ENCODE measurements at places on chromosomes 7 and 10.
A peak's percentile ranks its signal among the peaks of the same experiment; 100 is the strongest.

DNA sequence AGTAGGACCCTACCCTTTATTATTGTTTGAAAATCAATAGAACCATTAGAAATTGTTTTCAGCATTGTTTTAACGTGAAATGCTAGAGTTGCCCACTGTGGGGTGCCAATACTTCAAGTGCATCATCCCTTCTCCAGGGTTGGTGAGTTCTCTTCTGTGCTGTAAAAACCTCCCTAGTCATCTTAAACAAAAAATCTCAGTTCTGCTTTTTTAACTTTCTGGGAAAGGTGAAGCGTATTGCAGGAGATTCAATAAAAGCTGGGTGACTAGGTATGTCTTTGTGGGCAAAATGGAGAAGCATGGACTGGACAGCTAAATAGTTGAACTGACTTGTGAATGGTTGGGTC is 699.1 kb downstream of the SUGCT start:
- no peak for DNase-seq

GRCh38 chr7:97015756-97016380 is 8.8 kb downstream of the DLX5 start:
- no peak for DNase-seq

DNA sequence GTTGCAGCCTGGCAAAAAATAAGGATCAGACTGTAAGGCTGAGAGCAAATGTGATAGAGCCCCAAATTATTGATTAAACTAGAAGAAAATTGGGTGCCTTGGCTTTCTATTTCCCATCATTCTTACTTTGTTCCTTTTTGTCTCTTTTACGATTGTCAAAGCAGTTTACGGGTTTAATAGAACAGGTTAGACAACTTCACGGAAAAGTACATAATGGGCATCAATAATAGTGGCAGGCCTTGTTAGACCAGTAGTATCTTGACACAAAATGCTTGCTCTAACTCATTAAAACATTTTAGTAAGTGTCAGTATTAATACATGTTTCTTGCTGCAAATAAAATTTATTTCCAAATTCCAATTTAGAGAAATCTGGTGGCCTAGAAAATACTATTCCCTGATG is 14.5 kb upstream of the GGCT start:
- no peak for DNase-seq

GRCh38 chr7:80482950-80483349 is 28.9 kb downstream of the GNAT3 start:
- no peak for DNase-seq

- peak; percentile 14 for DNase-seq
Measured at GRCh38 chr10:91247360-91248111, 27.1 kb downstream of the PCGF5 start.

- peak; percentile 57 for DNase-seq
Measured at GRCh38 chr10:22320591-22321155, at the start of gene BMI1. TSS of gene BMI1 (plus strand) at chr10:22321099. CDS start at chr10:22326450, 5,351 bp downstream.

- no peak for DNase-seq
Measured at GRCh38 chr10:11238893-11239292, 221.2 kb downstream of the CELF2 start.

- DNase-seq, result no peak
Measured at GRCh38 chr10:43002596-43002995, 74.3 kb upstream of the RET start.

DNA sequence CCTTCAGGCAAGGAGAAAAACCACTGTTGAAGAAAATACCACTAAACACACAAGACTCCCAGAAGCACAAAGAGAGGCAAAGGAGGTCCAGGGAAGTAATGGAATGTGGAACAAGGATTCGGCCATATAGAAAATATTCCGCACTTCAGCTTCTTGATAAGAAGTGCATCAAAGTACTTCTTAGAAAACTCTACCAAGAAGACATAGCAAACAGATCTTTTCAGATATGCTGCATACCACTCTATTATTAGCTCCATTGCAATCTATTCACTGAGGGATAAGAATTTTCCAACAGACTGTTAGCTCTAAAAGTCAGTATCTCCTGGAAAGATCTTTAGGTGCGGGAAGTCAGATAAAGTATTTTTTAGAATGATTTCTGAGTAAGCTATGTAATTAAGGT is 231.8 kb downstream of the WDR11 start:
- DNase-seq, result no peak

DNA sequence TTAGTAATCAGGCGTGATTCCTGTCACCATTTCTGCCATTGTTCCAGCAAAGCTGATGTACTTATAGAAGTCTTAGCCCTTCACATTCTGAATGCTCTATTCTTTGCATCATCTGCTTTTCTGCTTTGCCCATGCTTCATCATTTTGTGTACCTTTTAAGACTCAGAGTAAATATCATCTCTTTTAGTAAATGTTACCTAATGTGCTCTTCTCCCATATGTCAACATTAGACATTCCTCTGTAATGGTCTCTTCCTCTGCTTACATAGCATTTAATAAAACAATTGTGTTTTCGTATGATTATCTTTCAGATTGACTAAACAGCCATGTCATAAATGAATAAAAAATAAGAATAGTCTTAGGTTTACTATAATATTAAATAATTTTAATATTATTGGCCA is 719.6 kb upstream of the GRM3 start:
- no peak for DNase-seq

GRCh38 chr7:20223356-20223755 is 6.2 kb upstream of the MACC1 start:
- no peak for DNase-seq

DNA sequence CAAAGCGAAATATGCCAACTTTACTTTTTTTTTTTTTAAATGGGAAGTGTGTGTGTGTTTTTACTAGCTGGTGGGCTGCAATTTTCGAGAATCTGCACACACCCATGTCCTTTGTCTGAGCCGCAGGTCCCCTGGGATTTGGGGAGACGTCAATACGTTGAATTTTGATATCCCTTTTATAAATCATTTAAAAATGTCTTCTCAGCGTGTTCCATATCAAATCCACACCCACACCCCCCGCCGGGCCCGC is 404 bp upstream of the FMC1 start:
- no peak for DNase-seq
